Bronchus fibroblast of lung (primary cell): ENCODE measurements at places on chromosomes 5 and 9. TPM values are rescaled to one million over a fixed set of nuclear protein-coding genes. Genes with fewer than 3 reads are reported as not detected.

Gene GBGT1
- total RNA-seq = 2.4 and 3.2 TPM in 2 replicates

Gene CNTNAP3B
- total RNA-seq = 3.7 and 5.8 TPM in 2 replicates

Gene MLANA
- not detected in 2 replicates for total RNA-seq

Gene HMGXB3
- 29.1 and 29.3 TPM in 2 replicates for total RNA-seq

Gene KCNN2
- 1.8 and 2.5 TPM in 2 replicates for total RNA-seq

Gene ANKRD31
- total RNA-seq = under 0.01 TPM in 2 replicates

Gene PCDHGA11
- 10.9 and 11.6 TPM in 2 replicates for total RNA-seq

Gene SPINK4
- not detected in 2 replicates for total RNA-seq

Gene MAP1B
- total RNA-seq = 130 and 167 TPM in 2 replicates

Gene PPIC
- total RNA-seq = 16.8 and 22.5 TPM in 2 replicates

Gene ATG12
- total RNA-seq = 48.2 and 52.3 TPM in 2 replicates

Gene PFN3
- not detected in 2 replicates for total RNA-seq

Gene C5orf58
- total RNA-seq = not detected in 2 replicates

Gene SLC25A46
- total RNA-seq = 41.0 and 44.7 TPM in 2 replicates

Gene IER5L
- total RNA-seq = 53.5 and 58.3 TPM in 2 replicates
